Cerebellum (tissue), 4 donors: ENCODE measurements at places on chromosomes 12 and 14. TPM values are rescaled to one million over a fixed set of nuclear protein-coding genes. Genes with fewer than 3 reads are reported as not detected.

DNA sequence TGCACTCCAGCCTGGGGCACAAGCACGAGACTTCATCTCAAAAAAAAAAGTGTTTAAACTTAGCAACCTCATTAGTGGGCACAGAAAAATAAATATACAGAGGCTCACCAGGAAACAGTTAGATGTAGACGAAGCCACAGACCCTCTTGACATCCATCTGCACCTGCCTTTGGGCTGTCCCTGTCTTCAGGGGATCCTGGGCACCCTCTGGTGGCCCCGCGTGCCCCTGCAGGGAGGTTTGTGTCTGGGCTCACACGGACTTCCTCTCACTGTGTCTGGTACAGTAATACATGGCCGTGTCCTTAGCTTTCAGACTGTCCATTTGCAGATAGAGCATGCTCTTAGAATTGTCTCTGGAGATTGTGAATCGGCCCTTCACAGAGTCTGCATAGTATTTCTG, 916.5 kb downstream of the TMEM121 start:
- no peak for DNase-seq

GRCh38 chr14:51566831-51567582, 84.7 kb upstream of the FRMD6 start:
- no peak for DNase-seq

ERH gene
- total RNA-seq = 127 TPM

DNA sequence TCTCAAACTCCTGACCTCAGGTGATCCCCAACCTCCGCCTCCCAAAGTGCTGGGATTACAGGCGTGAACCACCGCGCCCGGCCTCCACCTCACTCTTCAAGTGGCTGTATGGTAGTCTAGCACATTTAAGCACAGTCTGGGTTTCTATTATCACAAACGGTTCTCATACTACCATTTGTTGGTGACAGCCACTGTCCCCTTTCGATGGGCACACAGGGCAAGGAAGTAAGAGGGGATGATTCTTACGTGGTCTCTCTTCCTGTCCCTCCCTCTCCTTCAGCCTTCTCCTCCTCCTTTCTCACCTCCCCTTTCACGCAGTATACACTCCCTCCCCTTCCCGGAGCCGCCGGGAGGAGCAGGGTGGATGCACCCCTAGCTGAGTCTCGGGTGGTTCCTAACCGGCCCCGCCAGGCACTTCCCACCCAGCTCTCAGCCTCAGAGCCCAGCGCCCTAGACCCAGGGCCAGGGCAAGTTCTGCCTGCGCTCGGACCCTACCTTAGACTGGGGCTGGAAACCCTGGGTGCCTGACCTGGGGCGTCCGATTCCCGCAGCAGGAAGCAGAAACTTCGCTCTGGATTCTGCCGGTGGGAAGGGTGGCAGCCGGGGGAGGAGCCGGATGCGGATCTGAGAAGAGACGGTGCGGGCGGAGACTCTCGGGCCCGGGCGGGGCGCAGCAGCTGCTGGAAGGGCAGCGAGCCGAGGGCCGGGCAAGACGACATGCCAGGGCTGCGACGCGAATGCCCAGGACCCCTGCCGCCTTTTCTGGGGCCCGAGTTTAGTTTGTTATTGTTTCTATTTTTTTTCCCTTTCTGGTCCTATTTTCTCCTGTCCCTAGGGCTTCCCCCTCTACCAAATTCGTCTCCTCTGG, at the start of gene TEP1:
TSS of gene TEP1 (minus strand) at position 626 of the 868 bp plus-strand sequence. CDS start 5,062 bp downstream, outside the sequence.
- DNase-seq = peak; percentile 77
